ENCODE measurements at places on chromosomes 1 and 21.

GRCh38 chr1:15538771-15539170 lies 12.1 kb downstream of the DNAJC16 start:
- no peak for DNase-seq

GRCh38 chr21:25405984-25406383 lies 201.3 kb downstream of the MRPL39 start:
- DNase-seq, result no peak

DNA sequence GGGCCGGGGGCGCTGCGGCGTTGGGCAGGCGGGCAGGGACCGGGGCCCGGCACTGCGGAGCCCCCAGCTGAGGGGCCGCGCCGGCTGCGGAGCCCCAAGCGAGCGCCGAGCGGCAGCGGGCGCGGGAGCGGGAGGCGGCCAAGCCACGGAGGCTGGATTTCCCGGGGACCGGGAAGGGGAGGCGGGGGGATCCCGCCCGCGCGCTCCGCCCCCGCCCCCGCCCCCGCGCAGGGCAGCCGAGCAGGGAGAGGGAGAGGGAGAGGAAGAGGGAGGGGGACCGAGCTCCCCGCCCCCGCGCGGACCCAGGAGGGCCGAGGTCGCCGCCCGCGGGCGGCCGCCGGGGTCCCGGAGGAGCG lies at the start of gene DLGAP3:
Gene DLGAP3, minus strand, starts transcription at position 154 of the 356 bp plus-strand sequence. CDS start 24,267 bp downstream, outside the sequence.
- DNase-seq, result peak; percentile 43

- DNase-seq, result peak; percentile 27
These were observed 200.0 kb downstream of the SLC45A1 start for GRCh38 chr1:8517661-8518489.

DNA sequence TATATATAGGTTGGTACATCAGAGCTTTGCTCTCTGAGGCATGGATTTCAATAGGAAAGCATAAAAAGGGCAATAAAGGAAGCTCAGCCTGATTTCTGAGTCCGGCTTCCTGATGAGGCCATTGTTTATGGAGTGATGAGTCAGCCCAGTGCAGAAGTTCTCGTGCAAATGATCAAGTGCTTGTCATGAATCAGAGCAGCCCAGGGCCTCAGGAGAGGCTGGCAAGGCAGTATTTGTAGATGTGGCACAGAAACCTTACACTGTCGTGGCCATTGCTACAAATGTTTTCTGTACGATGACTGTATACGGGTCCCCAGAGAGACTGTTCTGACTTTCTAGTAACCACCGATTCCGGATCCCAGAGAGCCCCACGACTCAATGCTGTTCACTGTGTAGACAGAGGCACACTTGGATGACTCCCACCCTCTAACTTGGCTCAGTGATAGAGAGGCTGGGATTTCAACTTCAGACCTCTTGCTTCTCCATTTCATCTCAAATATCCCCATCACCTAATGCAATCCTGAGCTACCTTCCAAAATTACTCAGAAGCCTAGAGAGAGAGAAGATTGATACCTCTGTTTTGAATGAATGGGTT lies 26.8 kb downstream of the UMODL1 start:
- no peak for DNase-seq

DNA sequence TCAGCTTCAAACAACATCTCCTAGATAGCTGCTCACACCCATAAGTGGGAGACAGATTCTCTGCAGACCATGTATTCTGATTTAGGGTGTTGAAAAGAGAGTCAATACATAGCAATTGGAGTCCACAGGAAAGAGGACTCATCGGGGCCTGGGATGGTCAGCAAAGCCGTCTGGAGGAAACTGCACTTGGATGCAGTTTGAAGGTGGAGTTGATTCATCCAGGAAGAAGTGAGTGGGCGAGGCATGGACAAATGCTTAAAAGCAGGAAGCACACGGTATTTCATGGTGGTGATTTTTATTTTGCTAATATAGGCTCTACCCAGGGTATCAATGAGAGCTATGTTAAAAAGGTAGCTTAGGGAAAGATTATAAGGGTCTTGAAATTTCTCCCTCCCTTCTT lies 36.8 kb upstream of the DIRAS3 start:
- DNase-seq, result no peak

DNA sequence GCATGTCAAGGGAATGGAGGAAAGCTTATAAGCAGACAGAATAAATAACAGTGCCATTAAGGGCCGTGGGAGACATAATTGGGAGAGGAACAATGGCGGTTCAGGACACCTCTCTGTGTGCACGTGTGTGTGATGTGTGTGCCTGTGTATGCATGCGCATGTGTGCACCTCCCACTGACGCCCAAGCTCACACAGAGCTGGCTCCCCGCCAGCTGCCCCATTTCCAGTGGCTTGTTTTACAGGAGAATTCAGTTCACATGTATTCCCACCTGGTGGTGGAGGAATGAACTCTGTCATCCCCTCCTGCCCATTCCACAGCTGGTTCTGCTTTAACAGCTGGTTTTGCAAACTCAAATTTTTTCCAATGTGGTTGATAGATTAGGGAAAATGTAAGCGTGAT lies 262.2 kb downstream of the AJAP1 start:
- DNase-seq, result no peak

GRCh38 chr1:152034654-152035538 lies 1.9 kb downstream of the S100A11 start:
- DNase-seq, result peak; percentile 70

DNA sequence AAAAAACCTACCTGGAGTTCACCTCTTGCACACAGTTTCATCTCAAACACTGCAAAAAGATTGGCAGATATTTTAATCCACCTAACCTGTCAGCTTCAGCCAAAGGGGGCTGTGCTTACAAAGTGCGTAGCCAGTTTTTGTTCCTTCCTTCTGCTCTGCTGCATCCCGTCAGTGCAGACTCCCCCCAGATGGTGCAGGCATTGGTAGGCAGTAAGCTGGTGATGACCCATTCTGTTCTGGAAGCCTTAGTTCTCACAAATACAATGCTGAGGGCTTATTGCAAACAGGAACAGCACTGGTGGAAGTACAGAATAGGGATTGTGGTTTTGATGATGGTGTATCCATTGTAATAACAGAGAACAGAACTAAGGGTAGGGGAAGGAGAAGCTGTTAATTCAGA lies 239.5 kb downstream of the RYR2 start:
- no peak for DNase-seq

Data from NCI-H2171 (cell line).